ENCODE measurements at places on chromosomes 11 and 22.

DNA sequence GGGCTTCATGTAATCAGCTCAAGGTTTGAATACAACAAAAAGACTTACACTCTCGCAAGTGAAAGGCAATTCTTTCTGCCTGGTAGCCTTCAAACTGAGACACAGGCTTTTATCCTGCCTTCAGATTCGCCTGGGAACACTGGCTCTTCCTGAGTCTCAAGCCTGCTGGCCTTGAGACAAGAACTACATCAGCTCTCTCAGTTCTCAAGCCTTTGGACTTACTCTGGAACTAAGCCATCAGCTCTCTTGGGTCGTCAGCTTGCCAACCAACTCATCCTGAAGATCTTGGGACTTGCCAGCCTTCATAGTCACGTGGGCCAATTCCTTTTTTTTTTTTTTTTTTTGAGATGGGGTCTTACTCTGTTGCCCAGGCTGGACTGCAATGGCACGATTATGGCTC is 35.7 kb upstream of the LRRC10B start:
- no peak for DNase-seq

- DNase-seq = no peak
Observed at GRCh38 chr22:49292909-49293308, 534.8 kb downstream of the BRD1 start.

GRCh38 chr22:42132457-42132856 is 1.8 kb upstream of the CYP2D6 start:
- no peak for DNase-seq

GRCh38 chr11:120198787-120199469 is 11.9 kb upstream of the OAF start:
- no peak for DNase-seq

DNA sequence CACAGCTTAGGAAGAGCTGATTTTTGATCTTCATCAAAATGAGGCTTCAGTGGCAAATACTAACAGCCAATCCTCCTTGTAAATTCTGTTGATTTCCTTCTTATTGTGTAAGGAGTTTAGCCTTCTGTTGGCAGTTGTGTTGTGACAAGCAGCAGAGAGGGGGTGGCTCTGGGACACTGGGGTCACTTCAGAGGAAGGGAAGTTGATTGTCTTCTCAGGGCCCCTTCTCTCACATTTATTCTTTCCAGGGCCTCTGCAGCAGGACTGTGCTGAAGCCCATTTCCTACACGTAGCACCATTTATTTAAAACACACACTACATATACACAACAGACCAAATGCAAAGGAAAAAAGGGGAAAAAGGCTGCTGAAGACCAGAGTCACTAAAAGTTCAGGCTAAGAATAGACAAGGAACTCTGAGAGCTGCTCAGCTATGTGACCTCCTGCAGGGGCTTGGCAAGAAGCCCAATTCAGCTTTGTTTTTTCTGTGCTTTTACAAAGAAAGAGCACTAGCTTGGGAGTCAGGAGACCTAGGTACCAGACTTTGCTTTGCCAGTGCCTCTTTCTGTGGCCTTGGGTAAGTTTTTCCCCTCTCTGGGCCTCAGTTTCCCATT is 28.3 kb upstream of the UPB1 start:
- peak; percentile 79 for DNase-seq

- DNase-seq = no peak
Observed at GRCh38 chr11:45385844-45386243, 99.7 kb upstream of the SYT13 start.

- DNase-seq = no peak
Observed at GRCh38 chr11:133844217-133844616, 1.1 kb downstream of the SPATA19 start.

- no peak for DNase-seq
Observed at GRCh38 chr11:5605849-5606248, 9.4 kb downstream of the TRIM6 start.

DNA sequence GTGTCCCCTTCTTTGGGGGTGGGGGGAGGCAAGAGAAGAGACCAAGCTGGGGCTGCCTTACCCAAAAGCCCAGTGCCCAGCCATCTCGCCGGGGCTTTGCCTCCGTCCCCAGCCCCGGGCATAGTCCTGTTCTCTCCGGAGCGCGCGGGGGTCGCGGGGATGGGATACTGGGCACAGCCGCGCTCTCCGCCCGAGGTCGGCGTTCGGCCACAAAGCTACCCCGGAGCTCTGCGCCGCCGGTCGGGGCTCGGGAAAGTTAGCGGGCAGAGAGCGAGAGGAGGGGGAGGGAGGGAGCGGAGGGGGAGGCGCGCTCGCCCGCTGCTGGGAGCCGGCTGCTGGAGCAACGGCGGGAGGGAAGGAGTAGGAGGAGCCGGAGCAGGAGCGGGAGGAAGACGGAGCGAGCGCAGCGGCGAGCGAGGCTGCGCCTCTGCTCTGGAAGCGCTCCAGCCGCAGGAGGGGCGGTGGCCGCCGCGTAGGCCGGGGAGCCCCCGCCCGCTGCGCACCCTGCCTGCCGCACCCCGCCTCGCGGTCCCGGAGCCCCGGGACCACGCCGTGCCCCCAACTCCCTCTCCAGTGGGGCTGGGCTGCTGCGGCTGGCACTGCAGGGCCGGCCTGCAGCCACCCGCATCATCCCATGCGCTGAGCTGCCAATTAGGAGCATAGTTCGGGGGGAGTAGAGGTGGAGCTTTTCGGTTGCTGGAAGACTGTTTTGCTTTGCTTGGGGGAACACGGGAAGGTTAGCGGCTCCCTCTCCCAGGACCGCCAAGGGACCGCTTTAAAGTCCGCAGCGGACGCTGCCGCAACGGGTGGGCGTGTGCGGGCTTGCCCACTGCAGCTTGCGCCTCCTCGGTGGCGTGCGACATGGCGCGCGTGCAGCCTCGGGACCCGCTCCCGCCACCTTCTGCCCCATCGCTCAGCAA is at the start of gene SCN4B:
Gene SCN4B (minus strand): TSS at position 272 of the 920 bp plus-strand sequence. CDS start 150 bp downstream, at position 122.
- no peak for DNase-seq

- no peak for DNase-seq
Observed at GRCh38 chr22:48199667-48200066, 1437.2 kb downstream of the TBC1D22A start.

DNA sequence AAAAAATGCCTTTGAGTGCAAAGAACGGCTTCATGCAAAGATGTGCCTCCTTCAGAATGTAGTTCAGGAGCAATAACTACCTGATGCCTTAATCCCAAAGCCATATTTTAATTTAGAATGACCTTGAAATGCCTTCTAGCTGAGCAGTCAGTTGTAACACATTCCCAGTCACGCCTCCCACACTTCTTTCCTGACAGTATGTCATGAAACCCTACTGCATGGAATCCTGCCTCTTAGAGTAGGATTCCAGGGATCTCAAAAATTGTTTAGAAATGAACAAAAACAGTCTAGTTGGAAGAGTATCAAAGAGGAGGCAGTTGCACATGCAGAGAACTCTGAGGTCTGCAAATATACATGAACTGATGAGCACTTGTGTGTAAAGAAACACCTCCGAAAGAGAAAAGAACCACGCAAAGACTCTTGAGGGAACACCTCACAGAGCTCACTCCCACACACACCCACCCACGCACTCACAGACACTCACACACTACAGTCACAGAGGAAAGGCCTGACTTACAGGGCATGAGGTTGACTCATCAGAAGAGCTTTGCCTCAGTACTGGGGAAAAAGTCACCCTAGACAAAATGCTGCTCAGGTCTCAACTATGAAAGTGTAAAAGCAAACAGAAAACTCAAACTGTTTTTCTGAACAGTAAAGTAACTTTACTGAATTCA is 77.4 kb downstream of the GGTLC2 start:
- DNase-seq = no peak

GRCh38 chr22:44211946-44212930 is 31.5 kb downstream of the PARVG start:
- DNase-seq = no peak

- no peak for DNase-seq
Observed at GRCh38 chr11:7595016-7595866, 78.1 kb downstream of the CYB5R2 start.

DNA sequence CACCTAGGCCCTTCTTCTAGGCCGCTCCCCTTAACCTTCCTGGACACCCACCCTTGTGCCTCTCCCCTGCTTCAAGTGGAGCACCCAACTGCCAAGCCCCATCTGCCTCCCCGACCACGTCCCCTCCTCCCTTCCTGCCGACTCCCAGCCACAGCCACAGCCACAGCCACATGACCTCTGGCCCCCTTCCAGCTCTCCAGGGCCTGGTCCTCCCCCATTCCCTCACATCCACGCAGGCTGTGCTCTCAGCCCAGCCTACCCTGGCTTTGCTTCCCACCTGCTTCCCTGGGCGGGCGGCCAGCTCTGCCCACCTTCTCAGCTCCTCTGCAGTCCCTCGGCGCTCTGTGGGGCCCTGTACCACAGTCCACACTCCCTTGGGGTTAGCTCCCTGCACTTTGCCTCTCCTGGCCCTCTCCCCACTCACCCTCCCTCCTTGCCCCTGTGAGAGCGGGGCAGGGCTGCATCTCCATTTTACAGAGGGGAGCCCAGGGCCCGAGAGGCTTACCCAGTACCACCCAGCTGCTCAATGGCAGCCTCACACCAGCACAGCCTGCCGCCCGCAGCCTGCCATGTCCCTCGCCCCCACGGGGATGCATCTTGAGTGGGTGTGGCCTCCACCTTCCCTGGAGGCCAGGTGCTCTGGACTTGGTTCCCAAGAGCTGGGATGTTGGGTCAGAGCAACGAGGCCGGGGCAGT is 20.3 kb downstream of the PARVG start:
- no peak for DNase-seq

DNA sequence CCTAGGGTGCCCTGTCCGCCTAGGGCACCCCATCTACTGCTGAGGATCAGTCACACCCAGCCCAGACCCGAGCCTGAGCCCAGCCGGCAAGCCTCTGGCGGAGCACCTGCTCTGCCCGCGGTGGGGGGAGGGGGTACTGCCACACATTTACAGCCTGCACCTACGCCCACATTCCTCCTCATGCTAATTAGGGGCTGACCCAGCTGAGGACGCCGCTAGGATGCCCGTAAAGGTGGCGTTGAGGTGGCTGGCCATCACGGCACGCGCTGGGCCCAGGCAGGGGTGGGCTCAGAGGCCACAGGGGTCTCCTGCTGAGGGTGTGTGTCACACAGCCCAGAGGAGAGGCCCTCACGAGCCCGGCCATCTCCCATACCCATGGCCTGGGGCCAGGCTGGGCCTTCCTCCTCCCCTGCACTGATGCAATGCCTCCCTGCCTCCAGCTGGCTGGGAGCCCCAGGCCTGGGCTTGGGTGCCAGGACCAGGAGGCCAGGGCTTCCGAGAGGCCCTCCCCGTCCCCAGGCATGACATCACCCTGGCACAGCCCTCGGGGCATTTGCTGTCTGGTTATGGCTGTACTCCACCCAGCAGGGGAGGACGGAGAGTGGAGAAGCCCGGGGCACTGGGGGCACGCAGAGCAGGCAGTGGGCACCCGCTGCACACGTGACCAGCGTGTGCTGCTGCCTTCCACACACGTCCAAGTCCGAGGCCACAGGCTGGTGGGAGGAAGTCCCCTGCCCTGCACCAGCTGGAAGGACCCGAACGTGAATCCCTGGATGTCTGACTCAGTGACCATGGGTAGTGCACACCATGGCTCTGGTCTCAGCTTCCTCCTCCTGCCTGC is 12.7 kb downstream of the DUSP8 start:
- DNase-seq = no peak

DNA sequence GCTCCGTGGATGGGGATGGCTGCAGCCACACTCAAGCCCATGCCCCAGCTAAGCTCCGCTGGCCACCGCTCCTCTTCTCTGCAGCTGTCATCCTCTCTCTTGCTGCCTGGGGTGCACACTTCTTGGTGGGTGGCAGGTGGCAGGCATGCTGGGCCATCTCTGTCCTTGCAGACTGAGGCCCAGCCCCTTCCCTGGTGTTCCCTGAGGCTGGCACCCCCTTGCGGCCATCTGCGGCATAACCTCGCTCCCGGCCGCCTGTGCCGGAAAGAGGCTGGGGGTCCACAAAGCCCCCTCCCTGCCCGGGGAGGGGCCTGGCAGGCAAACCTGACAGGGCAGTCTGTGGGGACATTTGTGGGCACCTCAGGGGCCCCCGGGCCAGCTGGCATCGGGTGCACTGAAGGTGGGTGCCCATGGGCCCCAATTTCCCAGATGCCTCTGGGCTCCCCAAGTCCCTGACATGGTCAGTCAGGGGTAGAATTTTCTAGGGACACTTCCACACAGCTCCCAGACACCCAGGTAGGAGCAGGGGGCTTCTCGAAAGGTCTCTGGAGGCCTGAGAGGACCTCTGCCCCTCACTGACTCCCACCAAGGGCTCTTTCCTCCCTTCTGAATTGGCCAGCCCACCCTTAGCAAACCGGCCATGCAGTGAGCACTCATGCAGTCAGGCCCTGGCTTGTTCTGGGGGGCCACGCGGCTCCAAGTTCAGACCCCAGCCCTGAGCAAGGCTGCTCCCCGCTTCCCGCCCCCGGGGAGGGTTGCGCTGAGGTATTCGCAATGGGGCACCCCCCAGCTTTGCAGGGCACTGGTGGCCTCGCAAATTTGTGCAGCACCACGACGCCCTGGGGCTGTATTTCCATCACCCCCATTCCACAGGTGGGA is 23.5 kb upstream of the TH start:
- DNase-seq = no peak

GRCh38 chr11:14764579-14765527 is 121.2 kb downstream of the PDE3B start:
- DNase-seq = no peak

DNA sequence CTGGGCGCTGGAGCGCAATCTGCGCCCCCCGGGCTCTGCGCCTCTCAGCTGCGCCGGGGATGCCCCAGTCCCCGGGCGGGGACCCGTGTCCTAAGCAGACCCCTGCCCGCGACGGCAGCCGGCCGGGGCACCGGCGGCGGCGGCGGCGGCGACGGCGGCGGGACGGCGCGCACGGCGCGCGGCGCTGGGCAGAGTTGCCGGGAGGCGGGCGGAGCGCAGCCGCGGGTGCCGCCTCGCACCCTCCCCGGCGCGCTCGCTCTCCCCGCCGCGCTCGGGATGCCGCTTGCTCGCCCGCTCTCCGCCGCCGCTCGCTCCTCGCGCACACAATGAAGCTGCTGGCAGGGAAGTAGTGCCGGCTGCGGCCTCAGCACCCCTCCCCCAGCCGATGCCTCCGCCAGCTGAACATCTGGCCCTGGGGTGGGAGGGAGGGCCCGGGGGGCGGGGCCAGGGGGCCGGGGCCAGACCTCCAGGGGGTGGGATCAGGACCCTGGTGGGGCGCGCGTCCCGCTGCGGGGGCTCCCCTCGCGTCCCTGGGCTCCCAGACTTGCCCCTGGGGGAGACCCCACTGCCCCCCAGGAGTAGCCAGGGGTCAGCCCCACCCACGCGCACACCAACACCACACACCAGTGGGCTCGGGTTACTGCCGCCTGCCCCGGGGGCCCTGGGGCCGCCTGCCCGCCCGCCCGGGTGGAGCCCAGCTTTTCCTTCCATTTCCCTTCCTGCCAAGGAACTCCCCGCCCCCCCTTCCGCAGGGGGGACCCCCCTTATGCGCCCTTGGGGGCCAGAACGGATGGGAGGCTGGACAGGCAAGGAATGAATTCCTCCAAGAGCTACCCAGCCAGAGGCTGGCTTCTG is at the start of gene RCOR2:
Gene RCOR2 (minus strand): TSS at position 328 of the 855 bp plus-strand sequence. CDS start 708 bp downstream, outside the sequence.
- DNase-seq = no peak

DNA sequence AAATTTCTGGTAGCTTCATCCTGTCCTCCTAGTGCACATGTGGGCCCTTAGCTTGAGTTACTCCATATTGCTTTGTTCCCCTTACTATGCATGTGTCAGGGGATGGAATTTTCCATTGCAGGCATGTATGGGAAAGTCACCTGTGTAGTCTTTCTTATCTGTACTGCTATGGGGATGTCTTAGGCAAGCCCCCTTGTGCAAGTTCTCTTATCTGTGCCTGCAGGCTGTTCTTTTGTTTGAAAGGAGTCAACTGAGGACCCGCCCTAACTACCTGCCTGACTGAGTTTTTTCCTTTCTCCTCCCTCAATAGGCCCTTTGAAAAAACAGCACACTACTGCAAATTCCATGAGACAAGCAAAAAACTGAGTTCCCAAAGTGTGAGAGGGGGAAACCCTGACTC is 8.7 kb downstream of the OR8K5 start:
- DNase-seq = no peak

All from smooth muscle cell of the brain vasculature (primary cell).